Progenitor cell of endocrine pancreas (in vitro differentiated cells): ENCODE measurements at places on chromosomes 6 and 20. TPM values are rescaled to one million over a fixed set of nuclear protein-coding genes. Genes with fewer than 3 reads are reported as not detected.

DNA sequence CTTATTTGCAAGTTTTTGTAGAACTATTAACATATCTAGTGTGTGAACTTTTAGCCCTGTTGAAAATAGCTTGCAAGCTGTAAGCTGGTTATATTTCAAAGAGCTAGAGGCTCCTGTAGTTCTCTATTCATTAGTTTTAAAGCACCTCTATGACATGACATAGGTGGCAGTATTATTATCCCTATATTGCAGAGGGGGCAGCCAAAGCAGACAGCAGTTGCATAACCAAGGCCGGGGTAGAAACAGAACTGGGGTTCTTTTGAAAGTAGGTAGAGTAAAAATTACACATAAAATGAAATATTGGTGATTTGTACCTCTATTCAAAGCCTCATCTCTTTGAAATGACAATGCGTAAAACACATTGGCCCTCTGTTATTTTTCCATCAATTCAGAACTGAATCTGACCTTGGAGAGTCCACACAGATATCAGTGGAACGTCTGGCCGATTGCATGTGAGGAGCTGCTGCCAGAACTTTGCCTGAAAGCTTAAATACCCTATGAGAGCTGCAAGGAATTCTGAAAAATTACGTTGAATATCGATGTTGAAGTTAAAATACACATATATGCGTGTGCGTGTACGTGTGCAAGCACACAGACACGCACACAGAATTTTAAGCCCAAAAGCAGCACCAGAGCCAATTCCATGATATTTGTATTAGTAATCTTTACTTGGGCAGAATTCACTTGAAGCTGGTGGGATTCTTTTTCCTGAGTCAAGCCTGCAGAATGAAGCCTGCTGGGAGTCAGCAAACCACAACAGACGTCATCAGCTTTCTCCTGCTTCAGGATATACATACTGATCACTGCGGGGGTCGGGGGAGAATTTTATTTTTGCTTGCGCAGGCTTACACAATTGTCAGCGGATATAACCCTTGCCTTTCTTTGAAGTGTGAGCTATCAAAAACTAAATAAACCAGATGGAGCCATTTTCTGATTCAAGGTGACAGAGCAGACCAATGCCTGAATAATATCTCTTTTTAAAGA is 163.2 kb downstream of the PDE7B start:
- no peak for DNase-seq

- DNase-seq: no peak
Observed at GRCh38 chr6:31922942-31923341, 4.6 kb upstream of the C2 start.

DNA sequence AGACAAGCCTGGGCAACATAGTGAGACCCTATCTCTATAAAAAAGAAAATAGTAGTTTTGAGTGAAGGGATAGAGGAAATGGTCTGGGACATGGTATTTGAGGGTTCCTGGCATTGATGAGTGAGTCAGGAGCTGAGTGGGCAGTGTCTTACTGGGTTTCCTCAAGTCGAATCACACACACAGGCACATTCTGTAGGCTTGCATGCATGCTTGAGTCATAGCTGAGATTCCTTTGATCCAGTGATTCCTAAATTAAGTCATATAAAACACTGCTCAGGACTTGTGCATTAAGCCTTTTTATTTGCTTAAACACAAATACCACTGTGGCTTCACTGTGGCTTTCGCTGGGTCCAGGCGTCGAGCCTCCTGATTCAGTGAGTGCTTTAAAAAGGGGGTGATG is 71.8 kb upstream of the TMEM181 start:
- no peak for DNase-seq

DNA sequence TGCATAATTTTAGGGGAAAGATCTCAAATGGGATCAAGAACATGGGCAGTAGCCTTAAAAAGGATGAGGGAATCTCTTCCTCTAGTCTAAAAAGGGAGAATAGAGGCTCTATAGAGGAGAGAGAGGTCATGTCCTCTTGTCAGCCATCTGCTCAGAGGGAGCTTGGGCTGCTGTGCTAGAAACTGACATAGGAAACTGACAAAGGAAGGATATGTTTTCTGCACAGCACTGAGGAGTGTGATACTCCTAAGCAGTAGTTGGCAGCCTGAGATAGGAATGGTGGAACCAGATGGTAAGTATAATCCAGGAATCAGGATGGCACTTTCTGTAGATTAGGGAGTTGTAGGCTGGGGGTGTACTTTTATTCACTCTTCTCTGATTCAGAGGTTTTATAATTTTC is 59.2 kb downstream of the PTPRA start:
- DNase-seq: no peak

DNA sequence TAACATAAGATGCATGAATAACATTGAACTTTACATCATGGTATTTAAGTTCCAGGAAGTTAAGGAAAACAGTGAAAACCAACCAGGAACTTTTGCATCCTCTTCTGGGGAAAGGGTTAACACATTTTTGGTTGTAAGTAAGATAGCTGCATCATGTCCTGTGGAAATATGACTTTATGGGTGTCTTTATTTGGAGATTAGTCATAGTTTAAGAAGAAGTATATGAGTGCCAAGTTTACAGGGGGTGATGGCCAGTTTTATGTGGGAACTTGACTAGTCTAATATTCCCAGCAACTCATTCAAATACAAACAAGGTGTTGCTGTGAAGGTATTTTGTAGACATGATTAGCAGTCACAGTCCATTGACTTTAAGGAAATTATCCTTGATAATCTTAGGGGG is 78.0 kb downstream of the PDE10A start:
- DNase-seq: no peak

DNA sequence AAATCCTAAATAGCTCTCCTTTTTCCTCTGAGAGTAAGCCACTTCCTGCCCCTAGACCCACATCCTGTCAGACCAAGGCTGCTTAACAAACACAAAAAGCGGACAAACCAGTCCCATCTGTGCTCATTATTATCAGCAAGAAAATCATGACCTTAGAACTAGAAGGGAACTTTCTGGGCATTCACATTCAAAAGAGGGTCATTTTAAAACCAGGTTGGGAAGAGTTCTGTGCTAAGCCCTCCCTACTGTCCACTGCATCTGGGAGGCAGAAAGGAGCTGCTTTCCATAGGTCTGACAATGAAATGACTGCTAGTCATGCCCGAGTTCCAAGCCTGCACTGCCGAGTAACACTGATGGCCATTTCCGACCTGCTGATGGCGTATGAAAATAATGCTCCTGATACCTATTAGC is 15.4 kb downstream of the EZR start:
- no peak for DNase-seq

GRCh38 chr6:70547313-70547712 is 19.4 kb upstream of the SDHAF4 start:
- DNase-seq: no peak

DNA sequence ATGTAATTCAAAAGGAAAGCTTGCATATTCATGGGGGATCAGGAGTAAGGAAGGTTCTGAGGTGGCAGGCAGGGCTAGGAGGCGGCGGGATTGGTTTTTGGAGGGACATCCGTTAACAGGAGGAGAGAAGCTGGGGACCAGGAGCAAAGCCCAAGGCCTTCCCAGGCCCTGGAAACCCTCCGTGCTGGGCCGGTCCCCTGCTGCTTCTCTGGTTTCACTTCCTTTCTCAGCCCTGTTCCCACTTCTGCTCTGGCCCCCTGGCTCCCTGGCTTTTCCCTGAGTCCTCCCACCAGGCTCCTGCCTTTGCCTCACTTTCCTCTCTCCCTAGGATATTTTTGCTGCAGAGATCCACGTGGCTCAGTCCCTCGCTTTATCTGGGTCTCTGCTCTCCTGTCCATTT is 26.4 kb upstream of the SALL4 start:
- DNase-seq: no peak

DNA sequence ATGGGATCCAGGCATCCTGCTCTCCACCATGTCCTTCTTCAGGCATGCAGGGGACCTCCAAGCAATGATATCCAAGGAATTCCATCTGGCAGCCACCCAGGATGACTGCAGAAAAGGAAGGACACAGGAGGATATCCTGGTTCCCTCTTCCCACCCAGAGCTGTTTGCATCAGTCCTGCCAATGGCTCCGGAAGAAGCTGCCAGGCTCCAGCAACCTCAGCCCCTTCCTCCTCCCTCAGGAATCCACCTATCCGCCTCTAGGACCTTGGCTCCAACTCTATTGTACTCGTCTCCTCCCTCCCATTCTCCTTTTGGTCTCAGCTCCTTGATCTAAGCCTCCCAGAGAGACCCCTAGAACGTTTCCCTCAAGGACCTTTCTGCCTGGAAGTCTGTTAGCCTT is 733 bp upstream of the PSORS1C2 start:
- DNase-seq: no peak

DNA sequence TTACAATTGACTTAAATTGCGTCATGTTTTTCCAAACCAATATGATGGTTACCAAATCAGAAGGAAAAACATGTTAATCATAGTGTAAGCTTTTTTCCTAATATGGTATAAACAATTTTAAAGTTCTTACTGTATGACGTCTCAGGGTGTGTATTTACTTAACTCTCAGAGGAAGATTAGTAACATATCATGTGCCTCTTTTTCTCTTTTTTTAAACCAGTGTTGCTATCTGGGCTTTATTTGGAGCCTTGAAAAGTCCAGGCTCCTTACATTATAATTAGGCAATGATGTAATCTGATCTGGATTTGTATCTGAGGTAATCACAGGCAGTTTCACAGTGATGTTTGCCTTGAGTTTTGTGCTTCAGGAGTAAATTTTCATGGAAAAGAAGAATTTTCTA is 20.4 kb upstream of the RAB23 start:
- no peak for DNase-seq

- no peak for DNase-seq
Observed at GRCh38 chr6:12693122-12693521, 23.4 kb upstream of the PHACTR1 start.

DNA sequence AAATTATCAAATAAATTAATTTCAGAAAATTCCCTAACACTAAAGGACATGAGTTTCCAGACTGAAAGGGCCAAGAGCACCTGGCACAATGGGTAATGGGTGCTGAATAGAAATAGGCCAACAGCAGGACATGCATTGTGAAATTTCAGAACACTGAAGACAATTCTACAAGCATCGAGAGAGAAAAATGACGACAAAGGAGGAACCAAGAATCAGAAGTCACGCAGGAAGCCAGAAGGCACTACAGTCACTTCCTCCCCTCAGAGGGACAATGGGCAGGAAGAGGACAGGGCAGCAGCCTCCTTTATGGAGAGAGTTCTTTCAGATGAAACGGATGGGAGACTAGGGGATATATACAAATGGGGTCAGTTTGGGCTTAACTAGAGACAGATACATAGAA is 29.6 kb downstream of the PCNA start:
- no peak for DNase-seq

DNA sequence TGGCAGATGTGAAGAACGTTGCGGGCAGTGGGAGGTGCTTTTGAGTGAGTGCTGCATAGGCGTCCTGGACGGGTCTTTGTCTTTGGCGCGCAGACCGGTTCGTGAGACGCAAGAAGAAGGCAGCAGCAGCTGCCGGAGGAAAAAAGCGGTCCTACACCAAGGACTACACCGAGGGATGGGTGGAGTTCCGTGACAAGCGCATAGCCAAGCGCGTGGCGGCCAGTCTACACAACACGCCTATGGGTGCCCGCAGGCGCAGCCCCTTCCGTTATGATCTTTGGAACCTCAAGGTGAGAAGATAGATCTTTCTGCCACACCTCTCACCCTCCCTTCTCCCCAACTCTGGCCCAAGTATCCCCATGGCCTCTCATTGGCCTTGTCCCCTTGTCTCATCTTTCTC is 1.1 kb downstream of the ABT1 start:
- no peak for DNase-seq

DNA sequence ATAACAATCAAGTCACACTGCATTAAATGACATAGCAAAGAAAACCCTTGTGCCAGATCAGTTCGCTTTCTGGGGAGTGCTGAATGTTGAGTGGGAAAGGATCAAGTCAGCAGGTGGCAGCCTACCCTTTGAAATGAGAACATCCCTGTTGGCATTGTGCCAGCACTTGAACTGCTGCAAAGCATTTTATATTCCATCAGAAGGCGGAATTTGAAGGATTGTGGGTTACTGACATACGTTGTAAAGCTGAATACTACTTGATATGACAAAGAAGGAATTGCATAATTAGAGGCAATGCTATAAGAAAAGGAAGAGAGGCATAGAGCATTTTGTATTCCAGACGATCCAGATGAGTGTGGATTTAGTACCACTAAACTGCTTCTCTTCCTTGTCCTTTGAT is 26.5 kb downstream of the BCKDHB start:
- DNase-seq: no peak

GRCh38 chr6:31908791-31909190 is 6.9 kb upstream of the ZBTB12 start:
- DNase-seq: no peak

The SNRPB gene
- 169 and 180 TPM in 2 replicates for total RNA-seq

DNA sequence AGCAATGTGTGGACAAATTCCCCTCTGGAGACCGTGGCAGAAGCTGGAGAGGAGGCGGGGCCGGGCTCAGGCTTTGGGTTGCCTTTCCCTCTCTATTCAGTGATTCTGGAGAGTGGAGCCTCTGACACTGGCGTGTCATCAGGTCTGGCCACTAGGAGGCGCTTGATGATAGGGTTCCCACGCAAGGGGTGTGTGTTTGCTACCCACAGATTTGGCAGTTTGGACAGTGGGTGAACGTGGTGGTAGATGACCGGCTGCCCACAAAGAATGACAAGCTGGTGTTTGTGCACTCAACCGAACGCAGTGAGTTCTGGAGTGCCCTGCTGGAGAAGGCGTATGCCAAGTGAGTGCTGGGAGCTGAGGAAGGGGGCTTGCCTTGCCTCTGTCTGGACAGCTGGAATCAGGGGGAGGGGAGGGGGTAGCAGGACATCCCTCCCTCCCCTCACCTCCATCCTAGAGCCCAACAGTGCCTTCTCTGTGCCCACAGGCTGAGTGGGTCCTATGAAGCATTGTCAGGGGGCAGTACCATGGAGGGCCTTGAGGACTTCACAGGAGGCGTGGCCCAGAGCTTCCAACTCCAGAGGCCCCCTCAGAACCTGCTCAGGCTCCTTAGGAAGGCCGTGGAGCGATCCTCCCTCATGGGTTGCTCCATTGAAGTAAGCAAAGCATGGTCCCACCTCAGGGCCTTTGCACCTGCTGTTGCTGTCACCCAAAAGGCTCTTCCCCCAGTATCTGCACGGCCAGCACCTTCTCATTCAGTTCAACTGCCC is 14.3 kb downstream of the CAPN11 start:
- peak; percentile 56 for DNase-seq

DNA sequence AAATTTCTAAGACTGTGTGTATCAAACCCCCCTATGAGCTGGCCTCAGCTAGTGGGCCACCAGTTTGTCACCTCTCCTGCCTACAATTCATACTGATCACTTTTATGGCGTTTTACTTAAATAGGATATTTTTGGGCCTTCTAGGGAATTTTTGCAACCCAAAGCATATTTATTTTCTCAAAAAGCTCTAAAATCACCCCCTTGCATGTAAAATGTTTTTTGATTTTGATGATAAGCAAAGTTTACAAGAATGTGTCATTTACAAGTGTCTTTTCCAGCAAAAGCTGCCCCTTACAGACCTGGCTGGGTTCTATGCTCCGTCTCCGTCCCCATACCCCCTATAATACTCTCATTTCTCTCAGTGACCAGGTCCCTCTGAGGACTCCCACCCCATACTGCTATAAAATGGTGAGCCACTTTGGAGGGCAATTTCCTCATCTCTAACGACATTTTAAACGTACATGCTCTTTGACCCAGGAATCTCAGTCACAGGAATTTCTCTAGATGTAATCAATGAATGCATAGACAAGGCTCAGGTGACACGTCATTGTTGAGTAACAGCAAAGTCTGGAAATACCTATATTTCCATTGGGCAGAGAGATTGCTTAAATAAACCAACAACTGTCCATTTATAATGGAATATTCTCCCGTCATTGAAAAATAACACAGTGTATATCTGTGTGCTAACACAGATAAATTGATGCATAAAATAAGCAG is 13.9 kb upstream of the OCSTAMP start:
- DNase-seq: no peak
